ENCODE measurements at places on chromosomes 2 and 18. TPM values are rescaled to one million over a fixed set of nuclear protein-coding genes. Genes with fewer than 3 reads are reported as not detected.

- no peak for DNase-seq
These were observed 2092.7 kb upstream of the PIK3C3 start for GRCh38 chr18:39862341-39862740.

DNA sequence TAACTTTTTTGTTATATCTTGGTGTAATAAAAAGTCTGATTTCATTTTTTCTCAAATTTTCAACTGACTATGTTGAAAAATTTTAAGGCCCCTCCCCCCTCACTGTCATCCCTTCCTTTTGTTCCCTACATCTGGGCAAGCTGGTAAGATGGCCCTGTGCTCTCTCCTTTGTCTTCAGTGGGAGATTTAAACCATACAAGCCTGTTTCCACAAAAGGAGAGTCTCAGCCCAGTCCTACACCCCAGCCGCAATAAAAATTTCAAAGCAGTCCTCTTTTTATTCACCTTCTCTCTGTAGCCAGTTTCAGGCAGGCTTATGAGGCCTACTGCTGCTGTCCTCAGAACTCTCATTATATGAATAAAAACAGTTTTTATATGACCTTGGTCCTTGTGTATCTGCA, 630.5 kb downstream of the CBLN2 start:
- DNase-seq, result no peak

DNA sequence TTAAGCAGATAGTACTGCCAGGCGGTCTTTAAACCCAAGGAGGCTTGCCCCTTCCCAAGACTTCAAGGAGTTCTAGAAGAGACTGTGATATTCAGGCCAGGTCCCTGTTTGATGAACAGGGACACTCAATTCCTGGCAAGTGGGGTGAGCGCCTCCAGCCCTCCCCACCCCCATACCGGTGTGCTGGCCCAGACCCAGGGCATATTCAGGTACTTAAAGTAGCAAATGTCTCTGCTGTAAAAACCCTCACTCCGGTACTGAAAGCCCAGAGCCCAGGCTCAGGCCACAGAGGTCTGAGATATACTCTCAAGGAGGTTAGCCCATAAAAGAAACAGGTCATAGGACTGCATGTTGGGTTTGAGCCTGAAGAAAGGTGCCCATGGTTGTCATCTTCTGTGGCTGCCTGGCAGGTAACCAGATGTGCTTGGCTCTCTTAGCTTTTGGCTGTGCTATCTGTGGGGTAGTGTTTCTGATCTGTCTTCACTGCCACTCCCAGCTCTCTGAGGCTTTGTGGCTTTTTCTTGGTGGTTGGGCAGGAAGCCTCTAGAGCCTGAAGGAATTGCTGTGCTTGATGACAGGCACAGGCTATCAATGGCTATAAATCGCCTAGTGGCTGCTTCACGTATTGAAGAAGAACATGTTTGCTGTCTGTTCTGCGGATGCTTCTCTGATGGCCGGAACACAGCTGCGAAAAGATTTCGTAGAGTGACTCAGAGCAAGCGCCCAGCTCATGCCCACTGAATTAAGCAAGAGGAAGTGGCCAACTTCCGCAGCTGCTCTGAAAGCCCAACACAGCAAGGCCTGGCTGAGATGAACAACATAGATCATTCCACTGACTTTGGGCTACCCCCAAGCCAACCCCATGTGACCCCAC, 63.3 kb upstream of the ALPP start:
- peak; percentile 93 for DNase-seq

DNA sequence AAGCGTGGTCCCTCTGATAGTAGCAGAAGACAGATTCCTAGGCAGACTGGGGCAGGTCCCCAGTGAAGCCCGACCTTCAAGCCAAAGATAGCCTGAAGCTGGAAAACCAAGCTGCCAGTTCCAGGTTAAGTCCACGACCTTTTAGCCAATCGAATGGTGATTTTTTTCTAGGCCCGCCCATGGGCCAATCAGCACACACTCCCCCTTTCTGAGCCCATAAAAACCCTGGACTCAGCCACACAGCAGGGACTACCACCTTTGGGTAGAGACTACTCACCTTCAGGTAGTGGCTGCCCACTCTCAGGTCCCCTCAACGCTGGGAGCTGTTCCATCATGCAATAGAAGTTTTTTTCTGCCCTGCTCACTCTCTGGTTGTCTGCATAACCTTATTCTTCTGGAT, 14.5 kb upstream of the ADI1 start:
- no peak for DNase-seq

- no peak for DNase-seq
These were observed 550.2 kb downstream of the STK39 start for GRCh38 chr2:167697194-167697593.

DNA sequence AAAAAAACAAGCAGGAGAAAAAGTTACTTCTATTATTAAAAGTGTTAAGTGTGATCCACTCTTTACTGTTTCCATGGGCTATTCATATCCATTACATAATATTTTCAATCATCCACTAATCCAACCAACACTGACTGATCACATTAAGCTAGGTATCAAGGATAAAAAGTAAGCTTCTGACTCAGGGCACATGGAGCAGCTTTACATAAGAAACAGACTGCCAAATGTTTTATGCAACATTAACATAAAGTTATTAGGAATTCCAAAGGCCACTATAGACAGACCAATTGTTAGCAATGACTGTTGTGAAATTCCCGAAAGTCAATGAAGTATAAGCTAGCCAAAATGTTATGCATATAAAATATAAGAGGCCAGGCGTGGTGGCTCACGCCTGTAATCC, 277.6 kb downstream of the ZEB2 start:
- DNase-seq, result no peak

DNA sequence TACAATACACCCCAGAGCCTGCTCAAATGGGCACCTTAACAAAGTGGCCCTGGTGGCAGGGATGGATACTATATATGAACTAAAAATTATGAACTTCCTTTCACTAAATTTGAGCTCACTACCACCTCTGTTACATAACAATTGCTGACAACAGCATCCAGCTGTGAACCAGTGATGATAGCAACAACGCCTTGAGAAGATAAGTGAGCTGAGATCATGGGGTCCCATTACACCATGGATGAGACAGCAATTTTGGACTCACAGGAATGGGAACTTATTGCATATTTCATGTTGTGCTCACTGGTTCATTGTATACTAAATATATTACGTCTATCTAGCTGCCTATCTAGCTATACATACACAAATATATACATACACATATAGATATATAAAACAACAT, 16.9 kb upstream of the ALMS1 start:
- no peak for DNase-seq

- DNase-seq, result no peak
These were observed 446.2 kb upstream of the SLC14A2 start for GRCh38 chr18:45168866-45169600.

DNA sequence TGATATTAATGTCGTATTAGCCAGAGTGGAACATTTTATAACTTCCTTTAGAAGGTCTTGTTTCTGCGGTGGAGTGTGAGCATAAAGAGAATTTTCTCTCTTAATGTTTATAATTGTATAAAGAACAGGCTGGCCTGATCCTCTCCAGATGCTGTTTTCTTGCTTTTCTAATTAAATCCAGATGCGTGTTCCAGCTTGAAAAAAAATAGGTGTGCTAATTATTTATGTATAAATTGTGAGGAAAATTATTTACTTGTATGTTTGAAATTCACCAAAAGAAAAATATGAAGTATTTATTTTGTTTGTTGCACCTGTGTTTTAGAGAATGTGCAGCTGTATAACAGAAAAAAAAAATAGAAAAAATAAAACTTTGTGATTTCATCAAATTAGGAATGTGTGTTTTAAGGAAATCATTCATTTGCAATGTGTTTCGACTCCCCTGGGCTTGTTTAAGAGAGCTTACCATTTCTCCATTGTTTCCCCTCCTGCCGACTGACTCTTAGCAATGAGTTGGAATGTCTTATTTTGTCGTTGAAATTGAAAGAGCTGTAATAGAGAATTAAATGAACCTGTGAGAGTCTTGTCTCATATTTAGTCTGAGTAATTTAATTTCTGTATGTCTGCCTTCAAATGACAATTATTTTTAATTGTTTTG, 220.1 kb upstream of the NXPH2 start:
- no peak for DNase-seq

Gene DUSP2
- 134 TPM for total RNA-seq

Gene CPLX4
- total RNA-seq, result not detected

Gene CAVIN2
- total RNA-seq, result 39.0 TPM

Gene SNORC
- 0.54 TPM for total RNA-seq

Gene KLHL29
- under 0.01 TPM for total RNA-seq

Gene ABCB11
- 0.27 TPM for total RNA-seq

Data from hematopoietic multipotent progenitor cell (in vitro differentiated cells).